Mammary epithelial cell (primary cell): ENCODE measurements at places on chromosomes 2 and 18. TPM values are rescaled to one million over a fixed set of nuclear protein-coding genes. Genes with fewer than 3 reads are reported as not detected.

IL1A gene
- 17.5 TPM for total RNA-seq

CTAGE1 gene
- total RNA-seq = not detected

FOXD4L1 gene
- 0.29 and 0.40 TPM in 2 replicates for total RNA-seq

GCA gene
- 11.7 TPM for total RNA-seq

L3MBTL4 gene
- total RNA-seq = 0.11 TPM in 1 of 2 replicates, not detected in the other

CPS1 gene
- total RNA-seq = 19.9 and 20.3 TPM in 2 replicates

TNFRSF11A gene
- total RNA-seq = 0.50 TPM

DPP4 gene
- total RNA-seq = 7.8 TPM

CBLN2 gene
- total RNA-seq = not detected

PAX3 gene
- not detected for total RNA-seq

SAG gene
- not detected for total RNA-seq

RAPGEF4 gene
- 1.2 and 3.2 TPM in 2 replicates for total RNA-seq

PLEKHB2 gene
- total RNA-seq = 72.1 and 81.2 TPM in 2 replicates

UGT1A8 gene
- not detected in 2 replicates for total RNA-seq

CCDC148 gene
- 1.3 TPM for total RNA-seq

RNU2-63P gene
- 6.8 TPM in 1 of 2 replicates, not detected in the other for total RNA-seq

FSHR gene
- not detected in 2 replicates for total RNA-seq

ZNF804A gene
- not detected in 2 replicates for total RNA-seq

BOLL gene
- total RNA-seq = not detected in 2 replicates

EIF2AK3 gene
- 25.3 TPM for total RNA-seq

APCDD1 gene
- 2.4 and 9.7 TPM in 2 replicates for total RNA-seq

NABP1 gene
- total RNA-seq = 88.2 TPM

TMEM150A gene
- total RNA-seq = 12.5 TPM

EMX1 gene
- total RNA-seq = not detected

KIAA2012 gene
- not detected in 2 replicates for total RNA-seq

UXS1 gene
- 41.2 and 43.8 TPM in 2 replicates for total RNA-seq

DYNAP gene
- total RNA-seq = not detected

GREB1L gene
- 2.0 TPM for total RNA-seq

CD8B gene
- total RNA-seq = not detected in 2 replicates

BIN1 gene
- 7.3 TPM for total RNA-seq

UPP2 gene
- not detected for total RNA-seq

NETO1 gene
- under 0.01 TPM for total RNA-seq

VWC2L gene
- total RNA-seq = not detected in 2 replicates

ECEL1 gene
- total RNA-seq = not detected

MTCL1 gene
- 14.2 TPM for total RNA-seq

CXCR4 gene
- total RNA-seq = not detected

ACMSD gene
- 0.33 TPM for total RNA-seq

EVX2 gene
- not detected for total RNA-seq

TOGARAM2 gene
- not detected for total RNA-seq

RNF144A gene
- 1.7 TPM for total RNA-seq

ERBB4 gene
- not detected in 2 replicates for total RNA-seq

WDR54 gene
- 39.0 TPM for total RNA-seq

TRIM43 gene
- total RNA-seq = not detected

AP1S3 gene
- 32.0 TPM for total RNA-seq

SATB2 gene
- total RNA-seq = 7.5 TPM

SERPINB11 gene
- total RNA-seq = not detected in 2 replicates

CLHC1 gene
- 17.1 and 17.2 TPM in 2 replicates for total RNA-seq

CYP27A1 gene
- total RNA-seq = 0.16 and 0.32 TPM in 2 replicates

IL1RL2 gene
- total RNA-seq = 0.82 and 1.2 TPM in 2 replicates

MGAT5 gene
- 63.2 TPM for total RNA-seq
